T-cell (primary cell): ENCODE measurements at places on chromosomes 2 and 18.

GRCh38 chr2:237894396-237894979, 35.1 kb downstream of the RAMP1 start:
- DNase-seq = no peak

DNA sequence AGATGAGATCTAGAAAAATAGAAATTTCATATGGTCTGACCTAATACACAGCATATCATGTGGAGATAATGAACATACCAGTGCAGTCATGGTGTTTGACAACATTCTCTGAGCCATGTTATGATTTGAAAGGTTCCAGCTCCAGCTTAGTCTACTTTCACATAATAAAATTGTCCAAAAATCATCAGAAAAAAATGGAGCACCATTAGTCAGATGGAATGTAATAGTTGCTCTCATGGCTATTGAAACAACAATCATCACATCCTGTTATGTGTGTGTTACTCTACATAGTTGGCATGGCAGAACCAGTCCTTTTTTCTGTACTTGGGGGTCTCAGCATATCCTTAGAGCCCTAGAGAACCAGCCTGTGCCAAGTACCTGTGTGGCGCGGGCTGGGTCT, 678.9 kb upstream of the FANCL start:
- no peak for DNase-seq

DNA sequence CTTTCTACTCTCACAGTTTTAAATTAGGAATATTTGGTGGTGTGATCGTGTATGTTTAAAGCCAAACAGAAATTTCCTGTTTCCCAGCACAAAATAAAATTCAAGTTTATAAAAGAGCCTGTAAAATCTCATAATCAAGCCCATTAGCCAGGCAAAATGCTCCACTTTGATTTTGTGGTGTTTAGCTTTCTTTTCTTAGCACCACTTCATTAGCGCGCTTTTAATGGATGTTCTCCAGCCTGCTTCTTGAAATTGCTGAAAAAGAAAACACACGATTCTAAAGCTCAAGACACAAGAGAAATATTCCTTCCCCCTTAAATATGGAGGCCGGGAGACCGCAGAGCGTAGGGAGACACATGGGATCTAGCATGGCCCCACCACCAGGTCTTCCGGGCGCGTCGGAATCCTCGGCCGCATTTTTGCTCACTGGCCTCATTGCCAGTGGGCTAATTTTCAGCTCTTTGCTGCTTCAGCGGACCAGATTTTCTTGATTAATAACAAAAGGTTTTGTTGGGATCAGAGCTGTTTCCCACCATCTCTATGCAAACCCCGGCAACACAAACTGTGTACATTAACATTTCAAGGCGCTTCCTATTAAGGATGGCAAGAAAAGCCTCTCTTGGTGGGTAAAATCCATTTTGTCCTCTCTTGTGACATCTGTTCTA, 40.4 kb upstream of the ID2 start:
- no peak for DNase-seq

- DNase-seq = no peak
These were observed 47.6 kb upstream of the HAAO start for GRCh38 chr2:42839809-42840501.

GRCh38 chr18:9861157-9861556, 24.6 kb upstream of the TXNDC2 start:
- DNase-seq = no peak

- no peak for DNase-seq
These were observed 263.8 kb downstream of the KCNE4 start for GRCh38 chr2:223315813-223316212.

DNA sequence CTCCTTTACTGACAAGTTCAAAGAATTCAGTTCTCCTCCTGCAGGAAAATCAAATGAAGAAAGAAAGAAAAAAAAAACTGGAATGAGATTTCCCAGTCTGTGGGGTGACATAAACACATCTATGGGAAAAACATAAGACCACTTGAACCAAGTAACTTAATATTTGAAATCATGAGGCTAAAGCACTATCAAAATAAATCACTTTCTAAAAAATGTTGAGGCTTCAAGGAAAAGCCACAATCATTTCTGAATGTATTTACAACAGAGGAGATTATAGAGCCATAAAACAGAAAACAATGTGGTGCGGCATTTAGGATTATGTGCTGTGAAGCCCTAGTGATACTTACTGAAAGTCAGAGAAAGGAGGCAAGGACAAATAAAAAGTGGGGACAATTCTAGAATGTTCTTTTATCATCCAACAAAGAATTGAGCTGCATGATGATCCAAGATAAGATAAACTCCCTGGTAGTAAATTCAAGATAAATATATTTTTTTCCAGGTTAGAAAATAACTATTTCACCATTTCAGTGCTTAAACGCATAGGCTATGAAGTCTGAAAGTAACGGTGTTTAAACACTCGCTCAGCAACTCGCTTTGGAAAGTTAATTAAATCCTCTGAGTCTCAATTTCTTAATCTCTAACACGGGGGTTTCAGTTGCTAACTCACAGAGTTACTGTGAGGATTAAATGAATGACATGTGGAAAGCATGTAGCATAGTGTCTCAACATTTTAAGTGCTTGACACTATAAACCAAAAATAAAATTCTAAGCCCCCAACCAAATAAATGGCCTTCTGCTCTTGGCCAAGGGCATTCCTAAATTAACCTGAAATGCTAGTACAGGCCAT, 288.5 kb downstream of the AGPS start:
- DNase-seq = no peak

- no peak for DNase-seq
These were observed 44.8 kb upstream of the KDM3A start for GRCh38 chr2:86396291-86396785.

DNA sequence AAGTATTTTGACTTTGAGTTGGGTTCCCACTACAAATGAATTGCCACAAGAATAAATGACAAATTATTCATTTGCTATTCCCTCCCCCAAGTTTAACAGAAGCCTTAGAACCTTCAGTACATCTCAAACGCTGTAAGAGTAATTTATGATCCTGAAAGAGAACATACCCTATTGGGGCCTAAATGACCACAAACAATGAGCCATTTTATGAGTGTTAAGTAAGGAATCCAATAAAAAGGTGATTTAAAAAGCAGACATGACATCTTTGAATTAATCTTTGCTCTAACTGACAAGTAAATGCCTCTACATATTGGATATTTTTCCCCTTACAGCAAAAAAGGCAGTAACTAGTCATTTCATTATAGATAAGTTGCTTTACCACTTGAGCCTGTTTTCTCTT, 136.9 kb downstream of the NRXN1 start:
- no peak for DNase-seq

DNA sequence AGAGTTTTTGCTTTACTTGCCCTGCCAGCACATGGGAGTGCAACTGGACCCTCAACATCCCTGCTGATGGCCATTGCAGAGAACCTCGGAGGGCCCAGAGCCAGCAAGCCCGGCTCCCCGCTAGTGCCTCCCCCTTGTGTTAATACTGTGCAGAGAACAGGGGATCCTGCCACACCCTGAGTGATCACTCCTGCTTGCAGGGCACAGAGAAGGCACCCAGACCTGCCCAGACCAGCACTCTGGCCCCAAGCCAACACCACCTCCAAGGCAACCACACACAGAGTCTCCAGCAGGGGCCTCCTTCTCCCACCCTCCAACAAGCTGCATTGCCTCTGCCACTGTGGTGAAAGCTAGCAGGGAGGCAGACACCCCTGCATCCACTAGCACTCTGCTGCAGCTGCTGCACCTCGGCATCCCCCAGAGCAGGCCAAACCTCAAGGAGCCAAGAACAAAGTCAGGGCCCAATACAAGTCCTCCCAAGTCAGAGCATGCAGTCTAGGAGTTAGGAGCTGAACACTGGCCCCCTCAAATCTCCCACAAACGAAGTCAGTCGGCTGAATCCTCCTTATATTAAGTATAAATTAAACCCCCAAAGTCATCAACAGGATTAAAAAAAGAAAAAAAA, 157.7 kb downstream of the CCDC178 start:
- no peak for DNase-seq

DNA sequence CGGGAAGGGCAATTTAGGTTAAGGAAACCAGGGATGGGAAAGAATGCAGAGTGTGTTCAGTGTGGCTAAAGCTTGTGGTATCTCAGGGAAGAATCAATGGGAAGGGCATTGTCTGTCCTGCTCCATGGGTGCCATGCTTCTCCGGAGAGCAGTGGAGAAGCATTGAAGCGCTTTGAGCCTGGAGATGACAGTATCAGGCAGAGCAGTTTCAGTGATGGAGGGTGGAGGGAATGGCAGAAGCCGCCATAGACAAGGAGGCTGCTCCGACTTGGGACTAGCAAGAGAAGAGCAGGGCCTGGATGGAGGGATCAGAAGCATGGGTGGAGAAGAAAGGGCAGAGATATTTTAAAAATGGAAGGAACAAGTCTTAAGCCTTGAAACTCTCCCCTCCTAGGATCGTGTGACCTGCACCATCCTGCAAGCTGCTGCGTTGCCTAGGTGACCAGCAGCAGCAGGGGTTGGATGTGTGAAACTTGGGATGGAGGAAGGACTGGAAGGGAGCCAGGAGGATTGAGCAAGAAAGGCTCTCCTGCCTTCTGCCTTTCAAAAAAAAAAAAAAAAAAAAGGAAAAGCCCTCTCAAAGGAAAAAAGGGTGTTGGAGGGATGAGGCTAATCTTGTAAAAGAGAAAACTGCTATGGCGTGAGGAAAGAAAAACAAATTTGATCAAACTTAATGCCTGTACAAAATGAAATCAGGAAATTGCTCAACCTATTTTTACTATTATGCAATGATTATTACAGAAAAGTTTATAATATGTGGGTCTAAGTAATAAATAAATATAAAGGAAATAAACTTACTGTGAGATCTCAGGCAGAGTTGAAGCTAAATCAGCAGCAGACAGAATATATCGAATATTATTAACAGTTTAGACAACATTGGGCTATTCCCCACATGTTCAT, 493.8 kb upstream of the NRP2 start:
- no peak for DNase-seq

GRCh38 chr2:134320930-134321329, 67.1 kb downstream of the MGAT5 start:
- DNase-seq = peak; percentile 9

DNA sequence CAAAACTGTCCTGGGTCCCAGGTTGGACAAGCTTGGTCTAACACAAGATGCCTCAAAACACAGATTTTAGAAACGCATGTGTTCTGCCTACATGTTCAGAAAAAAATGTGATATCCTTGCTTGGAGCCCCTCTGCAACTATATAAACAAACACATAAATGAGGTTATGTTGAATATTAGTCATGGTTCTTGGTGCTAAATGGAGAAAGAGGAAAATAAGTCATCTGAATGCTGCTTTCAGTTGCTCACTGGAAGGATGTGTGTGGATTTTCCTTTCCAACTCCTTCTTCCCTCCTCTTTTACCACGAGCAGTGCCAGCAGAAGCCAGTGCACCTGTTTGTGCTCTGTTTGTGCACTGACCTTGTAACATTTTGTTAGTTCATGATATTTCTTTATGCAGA, 85.3 kb downstream of the PIEZO2 start:
- DNase-seq = no peak
